Stimulated activated CD8-positive, alpha-beta memory T cell treated with anti-CD3 and anti-CD28 coated beads, Interleukin-7, amount 100 ng/mL, for 1 hour (primary cell): ENCODE measurements at places on chromosomes 7 and 10.

- no peak for DNase-seq
Observed at GRCh38 chr10:123331438-123331837, 177.2 kb downstream of the BUB3 start.

GRCh38 chr7:29042824-29043231 lies 84.7 kb upstream of the TRIL start:
- no peak for DNase-seq

- no peak for DNase-seq
Observed at GRCh38 chr10:12332572-12333379, 16.6 kb upstream of the CAMK1D start.

DNA sequence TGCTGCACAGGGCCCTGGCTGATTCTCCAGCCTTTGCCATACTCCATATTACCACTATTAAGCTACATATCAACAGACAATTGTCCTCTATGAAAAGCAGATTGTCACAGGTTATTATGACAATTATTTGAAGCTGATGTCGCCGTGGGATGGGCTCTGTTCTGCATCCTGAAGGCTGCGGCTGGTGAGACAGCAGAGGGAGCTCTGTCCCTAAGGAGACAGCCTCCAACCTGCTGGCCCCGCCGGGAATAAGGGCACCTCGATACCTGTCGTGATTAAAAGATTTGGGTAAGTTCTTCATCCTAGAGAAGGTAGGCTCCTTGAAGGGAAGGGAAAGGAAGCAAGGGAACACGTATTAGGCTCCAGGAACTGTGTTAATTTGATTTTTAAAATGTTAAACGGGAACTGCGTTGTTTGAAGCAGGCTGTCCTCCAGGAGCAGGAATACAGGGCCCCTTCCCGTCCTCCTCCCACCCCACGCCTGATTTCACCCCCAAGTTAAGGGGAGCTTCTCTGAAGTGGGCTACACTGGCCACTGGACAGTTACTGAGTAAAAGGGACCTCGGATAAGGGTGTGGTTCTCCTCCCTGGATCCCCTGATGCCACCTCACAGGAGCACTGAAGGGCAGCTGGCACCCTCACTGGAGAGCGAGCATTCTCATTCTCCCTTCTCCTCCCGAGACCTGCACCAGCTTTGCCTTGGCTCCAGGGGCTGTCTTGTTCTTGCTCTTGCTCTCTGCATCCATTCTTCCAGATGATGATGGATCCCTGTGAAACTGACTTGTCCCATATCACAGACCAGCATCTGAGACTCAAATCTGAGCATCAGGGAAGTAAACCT lies 11.8 kb upstream of the TIAL1 start:
- DNase-seq: no peak

- no peak for DNase-seq
Observed at GRCh38 chr7:95245828-95246500, 78.4 kb downstream of the PON1 start.

- DNase-seq: no peak
Observed at GRCh38 chr10:24617771-24618396, 105.8 kb downstream of the ARHGAP21 start.

DNA sequence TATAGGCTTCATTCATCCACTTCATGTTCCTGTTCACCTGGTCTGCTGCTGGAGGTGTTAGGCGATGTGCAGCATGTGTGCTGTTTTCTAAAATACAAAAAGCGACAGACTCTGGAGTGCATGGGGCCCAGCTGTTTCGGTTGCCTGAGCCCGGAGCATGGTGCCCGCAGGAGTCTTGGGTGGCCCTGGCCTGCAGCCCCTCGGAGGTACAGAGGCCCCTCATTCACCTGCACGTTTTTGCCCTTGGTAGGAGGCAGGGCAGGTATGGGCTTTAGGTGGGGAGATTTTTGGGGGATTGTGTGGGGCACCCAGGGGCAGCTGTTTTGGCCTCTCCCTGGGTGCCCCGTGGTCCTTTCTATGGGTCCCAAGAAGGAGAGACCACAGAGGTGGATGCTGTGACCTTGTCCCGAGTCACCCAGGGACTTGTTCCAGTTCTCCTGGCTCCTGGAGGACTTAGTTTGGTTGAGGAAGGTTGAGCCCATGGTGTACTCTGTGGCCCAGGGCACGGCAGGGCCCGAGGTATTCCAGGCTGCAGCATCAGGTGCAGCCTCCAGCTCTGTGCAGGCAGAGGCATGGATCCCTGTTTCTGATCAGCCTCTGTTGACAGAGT lies 130.7 kb downstream of the TRRAP start:
- no peak for DNase-seq

- no peak for DNase-seq
Observed at GRCh38 chr7:67724435-67724834, 727.8 kb downstream of the TYW1 start.

DNA sequence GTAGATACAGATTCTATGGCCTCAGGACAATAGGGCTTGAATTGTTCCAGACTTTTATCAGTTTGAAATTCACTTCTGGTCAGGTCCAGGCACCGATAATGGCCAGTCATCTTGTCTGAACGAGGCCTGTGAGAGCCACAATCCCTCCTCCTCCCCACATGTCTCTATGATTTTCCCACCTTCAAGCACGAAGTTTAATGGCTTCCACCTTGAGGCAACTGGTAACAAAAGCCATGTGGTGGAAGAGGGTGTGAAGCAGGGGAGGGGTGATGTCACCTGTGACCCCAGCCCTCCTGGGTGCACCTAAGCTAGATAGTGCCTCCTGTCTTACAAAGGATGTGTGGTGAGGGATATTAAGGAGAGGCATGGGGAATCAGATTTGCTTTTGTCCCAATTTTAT lies 89.2 kb downstream of the PCGF5 start:
- DNase-seq: no peak

DNA sequence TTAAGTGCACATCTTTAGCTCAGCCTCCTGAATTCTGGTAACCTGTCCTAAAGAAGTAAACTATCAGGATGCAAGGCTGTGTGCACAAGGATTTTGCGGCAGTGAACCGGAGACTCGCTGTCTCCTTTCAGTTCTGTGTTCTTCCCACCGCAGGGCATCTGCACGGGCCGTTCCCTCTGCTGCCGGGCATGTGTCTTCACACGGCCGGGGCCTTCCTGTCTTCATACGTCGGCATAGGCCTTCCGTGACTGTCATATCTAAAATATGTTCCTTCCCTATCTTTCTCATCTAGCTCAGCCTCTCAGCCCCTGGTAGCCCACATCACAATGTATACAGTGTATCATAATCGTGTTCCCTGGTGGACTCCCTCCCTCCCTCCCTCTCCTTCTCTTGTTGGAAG lies 16.4 kb downstream of the PALD1 start:
- no peak for DNase-seq

DNA sequence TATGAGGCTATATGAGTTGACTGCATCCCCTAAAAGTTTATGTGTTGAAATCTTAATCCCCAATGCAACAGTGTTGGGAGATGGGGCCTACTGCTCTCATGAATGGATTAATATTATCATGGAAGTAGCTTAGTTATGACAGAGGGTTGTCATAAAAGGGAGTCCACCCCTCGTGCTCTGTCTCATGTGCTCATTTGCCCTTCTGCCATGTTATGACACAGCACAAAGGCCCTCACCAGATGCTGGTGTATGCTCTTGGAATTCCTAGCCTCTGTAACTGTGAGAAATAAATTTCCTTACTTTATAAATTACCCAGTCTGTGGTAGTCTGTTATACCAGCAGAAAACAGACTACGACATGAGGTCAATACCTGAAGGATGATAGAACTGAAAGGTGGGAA lies 17.6 kb upstream of the PANK1 start:
- no peak for DNase-seq

DNA sequence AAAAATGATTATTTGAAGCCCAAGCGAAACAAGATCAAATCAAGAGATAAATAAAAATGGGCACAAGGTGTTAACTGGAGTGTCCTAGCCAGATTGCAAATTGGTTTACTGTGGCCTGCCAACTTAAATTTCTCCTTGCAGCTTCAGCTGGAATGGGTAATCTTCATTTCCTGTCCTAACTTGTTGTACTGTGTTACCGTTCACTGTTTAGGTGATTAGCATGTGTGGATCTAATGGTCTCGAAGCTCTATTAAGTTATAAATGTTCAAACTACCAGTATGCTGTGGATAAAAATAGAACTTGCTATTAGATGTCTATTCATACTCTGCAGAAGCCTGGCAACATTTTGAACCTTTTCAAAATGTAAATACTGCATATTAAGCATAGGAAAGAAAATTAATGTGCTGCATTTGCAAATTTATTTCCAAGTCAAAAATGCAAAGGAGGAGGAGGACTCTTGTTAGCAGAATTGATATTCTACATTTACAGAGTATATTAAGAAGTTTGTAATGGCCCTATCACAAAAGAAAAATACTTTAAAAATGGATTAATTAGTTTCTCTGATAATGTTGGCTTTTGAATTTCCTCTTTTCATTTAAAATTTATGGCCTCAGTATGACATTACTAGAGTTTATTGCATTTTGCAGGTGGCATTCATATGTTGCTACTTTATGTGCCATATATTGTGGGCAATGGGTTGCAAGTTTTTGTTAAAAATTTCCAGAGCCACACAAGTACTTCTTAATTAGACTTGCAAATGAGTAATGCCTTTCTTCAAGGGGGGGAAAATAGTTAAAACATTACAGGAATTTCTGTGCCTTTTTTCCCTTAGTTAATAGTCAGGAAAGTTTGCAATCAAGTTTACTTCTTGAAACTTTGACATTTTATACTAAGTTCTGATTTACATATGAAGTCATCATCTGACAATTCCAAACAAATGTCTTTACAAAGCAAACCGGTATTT lies 92.1 kb downstream of the CABCOCO1 start:
- DNase-seq: no peak

GRCh38 chr10:73359492-73359891 lies 828 bp upstream of the CFAP70 start:
- DNase-seq: no peak

DNA sequence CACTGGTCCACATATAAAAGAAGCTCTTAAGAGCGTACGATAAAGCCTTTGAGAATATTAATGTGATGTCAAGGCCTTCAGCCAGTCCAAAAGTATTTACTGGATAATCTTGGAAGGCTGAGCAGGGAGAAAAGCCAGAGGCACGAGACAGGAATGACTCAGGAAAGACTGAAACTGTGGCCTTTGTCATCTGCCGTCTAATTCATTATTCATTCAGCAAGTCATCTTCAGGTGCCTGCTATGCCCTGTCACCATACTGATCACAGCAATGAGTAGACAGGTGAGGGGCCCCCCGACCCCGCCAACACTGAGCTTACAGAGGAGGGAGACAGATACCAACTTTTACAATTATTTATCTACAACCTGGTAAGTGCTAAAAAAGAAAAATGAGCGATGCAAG lies 78.9 kb downstream of the VOPP1 start:
- DNase-seq: no peak

DNA sequence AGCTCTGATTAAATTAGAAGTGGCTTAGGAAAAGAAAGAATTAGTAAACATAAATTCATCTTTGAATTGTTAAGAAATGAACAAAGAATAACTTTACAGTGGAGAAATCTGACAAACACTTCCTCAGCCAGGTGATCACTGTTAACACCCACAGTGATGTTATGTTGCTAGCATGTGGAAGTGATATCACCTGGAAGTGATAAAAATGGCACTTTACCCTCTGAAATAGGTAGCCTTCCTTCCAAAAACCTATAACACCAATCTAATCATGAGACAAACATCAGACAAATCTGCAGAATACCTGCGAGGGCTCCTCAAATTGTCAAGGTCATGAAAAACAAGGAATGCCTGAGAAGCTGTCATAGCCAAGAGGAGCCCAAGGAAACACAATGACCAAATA lies 59.5 kb downstream of the SNX10 start:
- no peak for DNase-seq

DNA sequence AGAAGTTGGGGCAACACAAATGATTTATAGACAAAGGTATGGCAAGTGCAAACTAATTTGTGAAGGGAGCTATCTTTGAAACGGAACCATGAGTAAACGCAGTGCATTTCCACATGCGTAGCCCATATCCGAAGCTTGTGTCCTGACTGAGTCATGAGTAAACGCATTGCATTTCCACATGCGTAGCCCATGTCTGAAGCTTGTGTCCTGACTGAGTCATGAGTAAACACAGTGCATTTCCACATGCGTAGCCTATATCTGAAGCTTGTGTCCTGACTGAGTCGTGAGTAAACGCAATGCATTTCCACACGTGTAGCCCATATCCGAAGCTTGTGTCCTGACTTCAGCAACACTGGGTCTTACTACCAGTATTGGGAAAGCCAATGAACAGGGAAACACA lies 95.0 kb downstream of the CELF2 start:
- no peak for DNase-seq

GRCh38 chr7:14055813-14056212 lies 66.3 kb upstream of the ETV1 start:
- DNase-seq: no peak

GRCh38 chr10:34476608-34477007 lies 338.5 kb downstream of the PARD3 start:
- DNase-seq: no peak

DNA sequence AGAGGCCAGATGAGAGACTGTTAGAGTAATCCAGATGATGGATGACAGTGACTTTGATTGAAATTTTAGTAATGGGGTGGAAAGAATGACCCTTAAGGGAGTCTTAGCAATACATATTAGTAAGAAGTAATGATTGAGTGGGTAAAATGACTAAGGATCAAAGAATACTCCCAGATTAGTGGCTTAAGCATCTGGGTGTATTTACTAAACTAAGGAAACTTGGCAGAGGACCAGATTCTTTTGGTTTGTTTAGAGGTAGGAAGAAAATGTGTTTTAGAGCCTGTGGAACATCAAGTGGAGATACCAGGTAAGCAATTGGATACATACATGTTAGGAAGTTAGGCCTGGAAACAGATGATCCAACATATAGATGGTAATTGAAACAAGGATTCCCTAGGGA lies 58.8 kb upstream of the ADRA2A start:
- no peak for DNase-seq

GRCh38 chr10:51748959-51749358 lies 49.6 kb upstream of the CSTF2T start:
- no peak for DNase-seq

DNA sequence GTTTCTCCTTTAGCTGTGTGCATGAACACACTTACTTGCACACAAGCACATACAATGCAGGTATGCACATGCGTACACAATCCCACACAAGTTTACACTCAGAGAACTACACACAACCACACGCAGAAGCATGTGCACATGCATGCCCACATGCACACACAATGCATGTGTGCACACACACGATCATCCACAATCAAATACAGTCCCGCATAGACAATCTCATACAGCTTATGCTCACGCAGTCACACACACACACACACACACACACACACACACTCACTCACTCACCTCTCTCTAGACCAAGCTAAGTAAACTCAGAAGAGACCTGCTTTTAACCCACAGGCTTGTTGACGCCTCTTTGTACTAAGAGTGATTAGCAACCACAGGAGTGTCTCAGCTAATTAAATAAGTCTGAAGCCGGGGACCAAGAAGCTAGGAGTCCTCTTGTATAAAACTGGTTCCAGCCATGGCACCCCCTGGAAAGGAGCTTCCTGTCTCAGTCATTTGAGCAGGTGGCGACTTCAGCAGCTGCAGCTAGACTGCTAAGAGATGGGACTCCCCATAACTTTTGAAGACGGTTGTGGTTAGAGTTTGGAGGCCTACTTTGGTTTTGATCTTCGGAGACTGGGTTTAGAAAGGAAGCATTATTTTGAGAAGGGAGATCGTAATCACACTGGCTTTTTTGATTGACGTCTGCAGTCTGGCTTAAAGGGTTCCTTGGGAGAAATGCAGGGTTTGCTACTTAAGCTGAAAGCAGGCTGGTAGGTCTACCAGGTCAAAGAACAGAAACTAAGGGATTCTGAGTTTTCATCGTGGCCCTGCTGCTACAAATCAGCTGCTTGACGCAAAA lies 82.3 kb upstream of the ADRB1 start:
- no peak for DNase-seq
